ENCODE measurements at places on chromosomes 12 and 14.

DNA sequence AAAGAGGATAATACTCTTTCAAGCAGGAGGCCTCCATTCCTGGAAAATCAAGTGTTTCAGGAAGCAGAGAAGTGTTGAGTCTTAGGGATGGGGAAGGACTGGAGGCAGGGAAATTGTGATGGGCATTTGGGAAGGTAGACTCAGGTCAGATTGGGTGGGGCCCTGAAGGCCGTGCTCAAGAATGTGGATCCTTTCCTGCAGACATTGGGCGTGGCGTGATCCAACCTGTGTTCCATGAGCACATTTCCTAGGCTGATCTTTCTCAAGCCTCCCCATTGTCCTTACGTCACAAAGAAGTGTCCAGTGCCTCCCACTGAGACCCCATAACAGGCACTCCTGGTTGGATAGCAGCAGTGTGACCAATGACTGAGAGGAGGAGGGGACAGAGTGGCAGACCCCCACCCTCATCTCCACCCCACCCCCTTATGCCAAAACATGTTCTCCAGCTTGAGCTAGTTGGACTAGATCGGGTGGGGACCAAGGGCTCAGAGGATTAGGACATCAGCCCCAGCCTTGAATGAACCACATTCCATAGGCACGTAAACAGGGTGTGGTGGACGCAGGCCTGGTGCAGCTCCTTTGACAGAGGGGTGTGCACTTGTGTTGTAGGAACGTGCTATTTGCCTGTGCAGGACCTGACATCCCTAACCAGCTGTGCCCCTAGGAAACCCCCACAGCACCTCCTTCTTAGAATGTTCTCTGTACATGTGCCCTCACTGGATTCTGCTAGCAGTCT, 76.8 kb downstream of the TTC9 start:
- no peak for DNase-seq

DNA sequence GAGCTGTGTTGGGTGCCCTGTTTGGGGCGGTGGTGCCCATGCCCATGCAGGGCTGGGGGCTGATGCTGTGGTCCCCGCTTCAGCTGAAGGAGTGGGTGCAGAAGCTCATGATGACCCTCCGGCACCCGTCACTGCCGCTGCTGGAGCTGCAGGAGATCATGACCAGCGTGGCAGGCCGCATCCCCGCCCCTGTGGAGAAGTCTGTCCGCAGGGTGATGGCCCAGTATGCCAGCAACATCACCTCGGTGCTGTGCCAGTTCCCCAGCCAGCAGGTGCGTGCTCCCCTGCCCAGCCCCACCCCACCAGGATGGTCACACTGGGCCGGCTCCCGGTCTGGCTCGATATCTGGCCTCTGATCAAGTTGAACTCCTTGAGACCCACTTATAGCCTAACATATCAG, 92.7 kb downstream of the ACACB start:
- no peak for DNase-seq

- DNase-seq = peak; percentile 50
Observed at GRCh38 chr14:89773644-89774316, 180.8 kb downstream of the EFCAB11 start.

GRCh38 chr12:76018111-76018510, 13.5 kb downstream of the PHLDA1 start:
- DNase-seq = no peak

DNA sequence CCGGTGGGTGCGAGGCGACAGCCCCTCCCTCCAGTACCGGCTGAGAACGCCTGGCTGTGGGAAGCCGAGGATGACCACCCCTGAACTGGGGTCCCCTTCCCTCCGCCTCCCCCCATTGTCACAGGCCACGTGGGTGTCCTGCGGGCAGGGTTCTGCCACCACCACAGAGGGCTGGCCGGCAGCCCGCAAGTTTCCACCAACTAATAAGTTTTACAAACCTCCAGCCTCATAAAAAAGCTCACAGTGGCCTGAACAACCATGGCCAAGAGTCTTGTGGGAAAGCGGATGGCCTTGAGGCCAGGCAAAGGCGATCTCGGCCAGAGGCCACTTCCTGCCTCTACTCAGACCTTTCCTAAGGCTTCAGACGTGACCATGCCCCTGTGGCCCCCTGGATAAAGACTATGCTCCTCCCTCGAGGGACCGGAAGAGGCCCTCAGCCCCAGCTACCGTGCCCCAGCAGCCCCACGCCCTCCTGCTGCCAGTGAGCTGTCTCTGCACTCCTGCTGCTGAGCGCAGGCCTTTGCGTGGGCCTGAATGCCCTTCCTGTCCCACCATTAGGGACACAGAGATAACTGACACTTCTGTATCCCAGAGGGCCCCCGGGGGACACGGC, 46.1 kb upstream of the DLK1 start:
- DNase-seq = peak; percentile 43

DNA sequence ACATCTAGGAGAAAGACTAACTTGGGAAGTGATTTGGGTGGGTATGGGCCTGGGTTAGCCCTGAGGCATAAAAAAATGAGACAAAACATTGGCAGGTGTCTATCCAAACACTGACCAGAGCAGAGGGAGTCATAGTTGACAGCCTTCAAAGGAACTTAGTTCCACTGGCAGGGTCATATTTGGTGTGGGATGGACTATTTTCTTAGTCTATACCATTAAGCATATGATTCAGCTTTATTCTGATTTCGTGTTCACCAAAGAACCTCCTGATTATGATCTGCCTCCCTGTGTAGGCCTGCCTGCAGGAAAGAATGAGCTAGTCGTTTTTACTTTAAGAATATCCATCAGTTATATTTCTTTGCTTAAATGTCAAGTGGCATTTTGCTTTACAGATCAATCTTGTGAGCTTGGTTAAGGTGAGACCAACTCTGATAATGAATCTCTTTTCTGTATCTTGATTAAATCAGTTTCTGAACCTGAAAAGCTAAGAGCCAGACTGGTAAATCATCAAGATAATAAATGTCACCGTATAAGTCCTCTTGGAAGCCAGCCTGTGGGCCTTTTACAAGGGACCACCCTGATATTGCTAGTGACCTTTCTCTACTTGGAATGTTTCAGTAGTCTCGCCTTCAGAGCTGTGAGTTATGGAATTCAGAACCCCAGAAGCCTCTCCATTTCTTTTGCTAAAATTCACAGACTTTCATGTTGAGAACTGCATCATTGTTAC, 182.9 kb downstream of the MON2 start:
- DNase-seq = no peak

GRCh38 chr12:80190001-80190400, 90.7 kb downstream of the OTOGL start:
- DNase-seq = no peak

Measured in CD4-positive, alpha-beta T cell treated with Interleukin-1 beta for 1 hour (primary cell).